ENCODE measurements at places on chromosomes 3 and 15.
A peak's percentile ranks its signal among the peaks of the same experiment; 100 is the strongest.

GRCh38 chr3:52971895-52972294 lies 74.0 kb downstream of the SFMBT1 start:
- DNase-seq = no peak

DNA sequence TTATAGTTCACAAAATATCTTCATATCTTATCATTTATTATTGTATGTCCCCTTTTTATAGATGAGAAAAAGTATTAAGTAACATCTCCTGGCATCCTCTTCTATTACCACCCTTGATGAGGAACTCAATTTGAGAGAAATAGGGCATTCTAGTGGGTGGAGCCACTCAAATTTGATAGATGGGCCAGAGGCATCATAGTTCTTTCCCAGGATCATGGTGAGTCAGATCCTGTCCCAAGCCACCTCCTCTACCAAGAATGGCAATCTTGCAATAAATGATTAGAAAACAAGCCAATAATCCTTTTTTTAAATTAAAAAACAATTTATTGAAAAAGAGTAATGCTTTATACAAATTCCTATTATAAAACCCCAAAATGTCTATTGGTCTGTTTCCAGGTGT lies 16.8 kb downstream of the CLDN1 start:
- no peak for DNase-seq

DNA sequence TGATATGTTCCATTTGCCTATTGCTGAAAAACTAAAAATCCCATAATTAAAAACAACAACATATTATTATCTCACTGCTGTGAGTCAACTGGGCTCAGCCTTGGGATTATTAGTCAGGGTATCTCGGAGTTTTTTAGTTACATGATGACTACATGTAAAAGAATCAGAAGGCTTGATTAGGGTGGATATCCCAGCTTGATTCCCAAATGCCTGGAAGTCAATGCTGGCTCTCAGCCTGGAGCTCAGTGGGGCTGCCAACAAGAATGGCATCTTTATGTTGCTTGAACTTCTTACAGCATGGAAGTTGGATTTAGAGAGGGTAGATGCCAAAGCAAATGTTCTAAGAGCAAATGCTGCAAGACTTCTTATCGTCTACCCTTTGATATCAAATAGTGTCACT lies 278.5 kb downstream of the PLOD2 start:
- no peak for DNase-seq

- no peak for DNase-seq
Measured at GRCh38 chr15:88635318-88635717, 3.5 kb upstream of the ISG20 start.

DNA sequence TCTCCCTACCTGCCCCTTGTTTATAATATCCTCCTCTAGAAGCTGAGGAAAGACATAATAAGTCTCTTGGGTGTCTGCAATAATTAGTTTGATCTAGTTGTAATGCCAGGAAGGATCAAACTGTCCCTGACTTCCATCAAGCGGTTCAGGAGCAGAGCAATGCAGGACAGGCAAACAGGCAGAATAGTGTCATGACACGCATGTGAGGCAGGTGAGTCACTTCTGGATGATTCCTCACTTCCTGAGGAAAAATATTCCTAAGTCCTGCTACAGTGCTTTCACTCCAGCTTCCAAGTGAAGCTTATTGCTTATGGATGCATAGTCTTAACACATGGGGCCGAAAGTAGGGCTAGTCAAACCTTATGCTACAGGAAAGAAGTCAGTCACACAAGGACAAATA lies 85.8 kb downstream of the GREM1 start:
- no peak for DNase-seq

DNA sequence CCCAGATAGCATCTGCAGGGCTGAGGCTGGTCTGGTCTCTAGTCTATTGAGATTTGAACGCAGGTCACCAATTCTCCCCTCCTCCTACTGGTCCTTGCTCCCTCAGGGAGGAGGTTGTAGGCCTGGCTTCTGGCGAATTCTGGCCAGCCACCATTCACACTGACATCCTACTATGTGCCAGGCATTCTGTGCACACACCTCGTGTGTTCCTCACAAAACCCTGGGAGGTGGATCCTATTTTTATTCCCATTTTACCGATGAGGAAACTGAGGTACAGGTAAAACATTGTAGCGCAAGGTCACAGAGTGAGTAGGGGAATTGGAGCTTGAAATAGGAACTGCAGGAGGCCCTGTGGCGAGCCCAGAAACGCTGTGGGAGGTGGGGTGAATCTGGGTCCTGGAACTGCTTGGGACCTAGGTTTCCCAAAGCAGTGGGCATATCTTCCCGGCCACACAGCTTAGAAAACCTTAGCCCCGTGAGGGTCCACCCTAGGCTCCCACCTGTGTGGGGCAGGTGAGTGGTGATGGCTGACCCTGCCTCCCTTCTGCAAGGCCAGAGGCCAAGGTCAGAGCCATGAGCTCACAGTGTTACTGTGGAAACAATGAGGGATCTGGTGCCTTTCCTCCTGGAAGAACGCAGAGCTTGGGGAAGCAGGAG lies 4.8 kb upstream of the ATP2B2 start:
- no peak for DNase-seq

- DNase-seq = no peak
Measured at GRCh38 chr3:78496501-78496900, 1271.3 kb downstream of the ROBO1 start.

GRCh38 chr3:65713016-65713415 lies 325.7 kb downstream of the MAGI1 start:
- no peak for DNase-seq

DNA sequence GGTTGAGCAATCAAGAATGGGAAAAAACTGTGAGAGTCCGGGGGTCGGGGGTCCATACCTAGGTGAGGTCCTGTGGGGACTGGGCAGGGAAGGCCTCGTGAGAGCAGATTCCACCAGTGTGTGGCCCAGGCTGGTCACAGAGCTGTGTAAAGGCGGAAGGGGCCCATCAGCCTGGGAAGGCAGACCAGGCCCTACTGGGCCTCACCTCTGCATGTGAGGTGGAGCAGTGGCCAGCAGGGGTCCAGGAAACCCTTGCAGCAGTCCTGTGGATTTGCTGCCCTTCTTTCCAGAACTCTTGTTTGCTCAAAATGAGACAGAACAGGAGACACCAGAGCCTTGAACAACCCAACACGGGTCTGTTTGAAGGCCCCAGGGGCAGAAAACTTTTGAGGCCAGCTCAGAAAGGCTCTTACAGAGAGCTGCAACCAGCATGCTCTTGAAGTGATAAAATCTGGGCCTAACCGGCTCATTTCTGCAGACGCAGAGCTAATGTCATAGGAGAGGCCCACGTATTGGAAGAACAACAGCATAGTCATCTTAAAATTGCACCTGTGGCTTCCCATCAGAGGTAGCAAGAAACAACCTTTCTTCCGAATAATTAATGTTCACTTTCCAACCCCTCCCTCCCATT lies 30.3 kb upstream of the HHATL start:
- DNase-seq = no peak

DNA sequence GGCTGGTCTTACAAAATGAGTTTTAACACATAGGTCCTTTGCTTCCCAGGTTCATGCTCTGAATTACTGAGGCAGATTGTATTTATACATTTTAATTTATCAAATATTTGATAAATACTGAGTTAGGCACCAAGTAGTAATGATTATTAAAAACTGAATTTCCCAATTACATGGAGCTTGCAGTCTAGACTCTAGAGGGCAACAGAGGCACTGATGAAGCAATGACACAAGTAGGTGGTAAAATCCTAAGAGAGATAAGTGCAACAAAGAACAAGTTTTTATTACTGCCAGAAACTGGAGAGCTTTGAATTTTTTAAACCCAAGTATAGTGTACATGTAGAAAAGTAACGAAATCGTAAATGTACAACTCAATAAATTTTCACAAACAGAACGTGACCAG lies 406.2 kb upstream of the RARB start:
- no peak for DNase-seq

GRCh38 chr3:50354186-50354764 lies 3.6 kb downstream of the CYB561D2 start:
- DNase-seq = no peak

GRCh38 chr3:30169487-30169886 lies 436.9 kb upstream of the TGFBR2 start:
- no peak for DNase-seq

- DNase-seq = no peak
Measured at GRCh38 chr3:189490749-189491148, 140.4 kb upstream of the TP63 start.

DNA sequence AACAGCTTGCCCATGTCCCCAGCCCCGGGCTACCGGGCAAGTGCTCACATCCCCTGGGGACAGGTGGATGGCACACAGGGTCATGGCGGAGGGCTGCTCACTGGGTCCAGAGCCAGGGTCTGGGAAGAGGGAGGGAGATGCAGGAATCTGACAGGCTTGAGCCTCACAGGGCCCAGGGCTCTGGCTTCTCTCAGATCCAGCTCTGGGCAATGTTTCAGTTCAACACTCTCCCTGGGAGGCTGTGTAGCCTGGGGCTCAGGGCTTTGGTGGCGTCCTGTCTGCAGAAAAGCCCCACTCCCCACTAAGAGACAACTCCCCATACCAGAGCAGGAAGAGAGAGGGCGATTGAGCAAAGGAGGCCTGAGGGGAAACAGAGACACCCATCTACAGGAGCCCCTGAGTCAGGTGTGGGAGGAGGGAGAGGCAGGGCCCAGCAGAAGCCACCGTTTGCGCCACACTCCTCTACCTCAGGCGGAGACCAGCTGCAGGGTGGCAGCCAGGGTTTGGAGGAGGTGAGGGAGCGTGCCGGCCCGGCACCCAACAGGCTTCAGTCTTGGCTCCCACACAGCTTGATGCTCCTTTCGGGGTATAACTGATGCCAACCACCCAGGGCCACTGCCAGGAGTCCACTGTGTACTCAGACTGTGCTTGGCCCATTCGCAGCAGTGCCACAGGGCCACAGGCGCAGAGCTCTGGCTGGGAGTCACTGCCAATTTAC lies 16.8 kb upstream of the SRP14 start:
- DNase-seq = no peak

DNA sequence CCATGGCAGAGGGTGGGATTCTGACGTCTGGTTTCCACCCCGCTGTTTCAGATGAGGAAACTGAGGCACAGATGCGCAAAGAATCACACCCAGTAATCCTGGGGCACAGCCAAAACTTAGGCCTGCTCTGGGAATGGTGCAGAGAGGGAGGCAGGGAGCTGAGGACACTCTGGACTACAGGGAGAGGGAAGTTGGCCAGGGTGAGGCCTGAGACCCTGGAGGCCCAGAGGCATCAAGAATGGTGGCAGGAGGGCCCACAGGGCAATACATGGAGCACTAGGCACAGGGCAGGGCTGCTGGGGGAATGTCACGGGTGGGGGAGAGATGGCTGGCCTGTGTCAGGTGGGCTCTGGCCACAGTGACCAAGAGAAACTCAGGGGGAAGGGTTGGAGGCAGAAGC lies 63.6 kb downstream of the TLE3 start:
- DNase-seq = no peak

GRCh38 chr3:48157202-48157840 lies 30.9 kb downstream of the CDC25A start:
- no peak for DNase-seq

DNA sequence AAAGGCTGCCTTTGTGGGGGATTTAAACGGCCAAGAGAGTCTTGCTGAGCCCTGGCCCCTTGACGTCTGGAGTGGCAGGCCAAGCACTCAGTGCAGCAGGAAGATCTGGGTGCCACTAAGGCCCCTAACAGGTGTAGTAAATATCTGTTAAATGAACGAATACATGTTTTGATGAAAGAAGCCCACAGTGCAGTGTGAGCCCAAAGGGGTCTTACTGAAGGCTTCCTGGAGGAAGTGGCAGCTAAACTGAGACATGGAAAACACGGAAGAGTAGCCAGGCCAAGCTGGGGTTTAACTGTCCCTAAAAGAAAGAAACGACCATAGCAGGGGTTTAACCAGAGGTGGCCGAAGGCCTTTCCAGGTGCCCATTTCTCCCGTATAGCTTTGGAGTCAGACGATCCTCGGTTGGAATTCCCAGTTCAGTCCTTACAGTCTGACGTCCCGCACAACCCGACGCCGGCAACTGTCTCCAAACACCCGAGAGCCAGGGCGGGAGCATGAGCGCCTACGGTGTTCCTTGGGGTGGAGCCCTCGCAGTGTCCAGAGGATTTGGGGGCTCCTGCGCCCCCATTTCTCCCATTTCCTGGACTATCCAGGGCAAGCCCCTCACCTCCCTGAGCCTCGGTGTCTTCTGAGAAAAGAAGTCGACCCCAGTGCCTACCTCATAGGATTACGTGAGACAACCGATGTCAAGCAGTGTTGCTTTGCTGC lies 910 bp upstream of the ABHD6 start:
- DNase-seq = peak; percentile 55

DNA sequence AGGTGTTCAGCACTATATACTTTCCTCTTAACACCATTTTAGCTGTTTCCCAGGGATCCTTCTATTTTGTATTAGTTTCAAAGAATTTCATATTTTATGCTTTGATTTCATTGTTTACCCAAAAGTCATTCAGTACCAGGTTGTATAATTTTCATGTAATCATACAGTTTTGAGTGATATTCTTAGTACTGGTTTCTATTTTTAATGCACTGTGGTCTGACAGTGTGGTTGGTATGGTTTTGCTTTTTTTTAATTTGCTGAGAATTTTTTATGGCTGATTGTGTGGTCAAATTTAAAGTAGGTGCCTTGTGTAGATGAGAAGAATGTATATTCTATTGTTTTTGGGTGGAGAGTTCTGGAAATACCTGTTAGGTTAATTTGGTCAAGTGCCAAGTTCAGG lies 323.4 kb upstream of the EPHA6 start:
- DNase-seq = no peak

DNA sequence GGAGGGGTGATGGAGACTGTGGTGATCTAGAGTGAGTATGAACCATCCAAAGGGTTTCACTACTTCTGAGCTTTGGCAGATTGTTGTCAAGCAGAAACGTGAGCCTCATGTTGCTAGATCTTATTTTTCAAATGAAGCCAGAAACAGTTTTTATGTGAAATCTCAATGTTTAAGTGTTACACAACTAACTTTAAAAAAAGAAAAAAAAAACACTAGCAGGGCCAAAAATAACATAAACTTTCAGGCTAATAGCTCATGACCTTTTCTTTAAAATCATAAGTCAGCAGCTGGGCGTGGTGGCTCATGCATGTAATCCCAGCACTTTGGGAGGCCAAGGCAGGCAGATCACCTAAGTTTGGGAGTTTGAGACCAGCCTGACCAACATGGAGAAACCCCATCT lies 2.1 kb upstream of the HTR3D start:
- DNase-seq = no peak

DNA sequence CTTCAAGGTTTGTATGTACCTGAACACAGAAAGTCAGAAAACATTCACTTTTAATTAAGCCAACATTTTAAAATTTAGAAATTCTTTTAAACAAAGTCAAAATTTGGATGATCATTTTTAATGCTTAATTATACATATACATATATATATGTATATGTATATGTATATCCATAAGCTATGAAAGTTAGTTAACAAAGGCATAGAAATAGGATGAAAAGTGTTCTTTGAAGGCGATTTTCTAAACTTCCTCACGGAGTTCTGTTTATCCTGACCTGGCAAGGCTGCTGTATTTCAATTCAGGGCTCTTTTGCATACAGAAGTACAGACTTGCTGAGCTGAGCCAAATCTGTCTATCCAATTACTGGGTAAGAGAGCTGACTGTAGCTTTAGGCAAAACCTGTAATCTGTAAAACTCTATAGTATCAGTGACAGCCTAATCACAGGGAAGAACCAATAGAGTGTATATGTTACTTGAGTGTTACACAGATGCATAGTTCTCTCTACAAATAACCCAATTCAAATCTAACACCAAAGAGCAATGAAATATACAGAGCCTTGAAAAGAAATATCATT lies 32.1 kb upstream of the THRB start:
- DNase-seq = no peak

Data from left colon (tissue), 2 donors.